Kidney capillary endothelial cell (primary cell): ENCODE measurements at places on chromosomes 2 and 18.

GRCh38 chr2:209870067-209870466 lies 98.4 kb downstream of the UNC80 start:
- DNase-seq, result no peak

GRCh38 chr2:47617523-47618271 lies 165.2 kb upstream of the MSH6 start:
- no peak for DNase-seq

DNA sequence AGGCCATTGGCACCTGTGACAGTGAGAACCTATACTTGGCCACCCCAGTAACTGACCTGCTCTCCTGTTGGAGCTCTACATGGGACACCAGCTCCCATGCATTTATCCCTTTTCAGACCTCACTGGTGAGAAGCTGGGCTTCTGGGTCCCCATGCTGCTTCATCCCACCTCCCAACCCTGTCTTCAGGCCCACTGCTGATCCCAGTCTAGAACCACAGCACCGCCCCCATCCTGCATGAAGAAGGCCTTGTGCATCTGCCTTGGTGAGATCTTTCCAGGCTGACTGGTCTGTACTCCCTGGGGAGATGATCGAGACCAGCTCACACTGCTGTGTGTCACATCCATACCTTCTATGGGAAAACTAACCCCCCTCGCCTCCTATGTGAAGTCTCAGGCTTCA lies 22.7 kb downstream of the TTC32 start:
- DNase-seq, result no peak

DNA sequence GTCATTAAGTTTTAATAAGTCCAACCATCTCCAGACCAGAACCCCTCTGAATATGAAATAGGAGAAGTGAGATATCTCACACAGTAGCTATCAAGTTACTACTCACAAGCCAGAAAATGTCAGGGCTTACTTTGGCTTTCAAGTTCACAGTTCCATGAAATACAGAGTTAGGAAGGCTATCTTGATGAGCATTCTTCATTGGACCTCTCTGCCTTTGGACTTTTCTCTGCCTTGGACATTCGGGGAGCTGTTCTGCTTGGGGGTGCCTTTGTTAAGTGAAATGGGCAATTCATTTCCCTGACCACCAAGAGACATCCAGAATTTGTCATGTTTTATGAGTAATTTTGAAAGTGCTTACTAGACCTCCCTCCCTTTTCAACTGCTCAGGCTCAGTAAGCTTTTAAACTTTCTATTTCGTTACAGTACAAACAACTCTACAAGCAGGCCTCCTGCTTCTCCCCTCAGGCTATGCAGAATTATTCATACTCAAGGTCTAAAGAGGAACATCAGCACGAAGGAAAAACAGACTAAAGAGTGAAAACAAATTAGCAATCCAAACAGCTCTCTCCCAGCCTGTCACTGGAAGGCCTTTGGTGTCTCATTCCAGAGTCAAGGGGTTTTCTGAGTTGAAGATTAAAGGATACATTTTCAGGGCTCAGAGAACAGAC lies 95.3 kb downstream of the MREG start:
- no peak for DNase-seq

- DNase-seq, result no peak
These were observed 218.3 kb upstream of the SMAD7 start for GRCh38 chr18:49169037-49169521.

GRCh38 chr2:132403146-132403545 lies 13.5 kb upstream of the GPR39 start:
- DNase-seq, result no peak

- DNase-seq, result no peak
These were observed 30.3 kb downstream of the GPR75 start for GRCh38 chr2:53829273-53829979.

DNA sequence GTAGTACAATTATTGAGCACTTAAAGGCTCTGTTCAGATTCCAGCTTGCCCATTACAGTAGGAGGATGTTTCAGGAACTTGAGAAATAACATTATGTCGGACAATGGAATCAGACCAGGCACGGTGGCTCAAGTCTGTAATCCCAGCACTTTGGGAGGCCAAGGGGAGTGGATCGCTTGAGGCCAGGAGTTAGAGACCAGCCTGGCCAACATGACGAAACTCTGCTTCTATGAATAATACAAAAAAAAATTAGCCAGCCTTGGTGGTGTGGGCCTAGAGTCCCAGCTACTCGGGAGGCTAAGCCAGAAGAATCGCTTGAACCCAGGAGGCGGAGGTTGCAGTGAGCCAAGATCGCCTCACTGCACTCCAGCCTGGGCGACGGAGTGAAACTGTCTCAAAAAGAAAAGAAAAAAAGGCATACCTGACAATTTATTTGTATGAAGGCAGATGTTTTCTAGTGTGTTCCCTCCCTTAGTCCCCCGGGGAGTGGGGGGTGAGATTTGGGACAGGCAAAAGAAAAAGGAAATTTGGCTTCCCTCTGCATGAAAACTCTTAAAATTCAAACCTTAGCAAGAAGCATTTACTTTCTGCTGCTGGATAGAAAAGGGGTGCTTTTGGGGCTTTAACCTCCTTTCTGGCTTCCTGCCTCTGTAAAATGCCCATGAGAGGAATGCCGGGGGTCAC lies 13.7 kb upstream of the ZNF532 start:
- no peak for DNase-seq

DNA sequence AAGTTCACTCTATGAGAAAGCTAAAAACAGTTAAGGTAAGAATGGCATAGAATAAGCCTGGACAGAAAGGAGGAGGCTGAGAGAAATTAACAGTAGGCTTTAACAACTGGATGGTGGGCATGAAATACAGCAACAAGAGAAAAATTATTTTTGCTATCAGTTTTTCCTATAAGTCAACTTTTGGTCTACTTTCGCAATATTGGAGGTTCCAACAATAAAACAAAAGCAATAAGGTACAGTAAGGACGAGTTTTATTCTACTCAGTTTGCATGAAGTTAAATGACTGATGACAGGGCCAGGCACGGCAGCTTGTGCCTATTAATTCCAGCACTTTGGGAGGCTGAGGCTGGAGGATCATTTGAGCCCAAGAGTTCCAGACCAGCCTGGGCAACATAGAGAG lies 17.3 kb downstream of the RAB1A start:
- no peak for DNase-seq

DNA sequence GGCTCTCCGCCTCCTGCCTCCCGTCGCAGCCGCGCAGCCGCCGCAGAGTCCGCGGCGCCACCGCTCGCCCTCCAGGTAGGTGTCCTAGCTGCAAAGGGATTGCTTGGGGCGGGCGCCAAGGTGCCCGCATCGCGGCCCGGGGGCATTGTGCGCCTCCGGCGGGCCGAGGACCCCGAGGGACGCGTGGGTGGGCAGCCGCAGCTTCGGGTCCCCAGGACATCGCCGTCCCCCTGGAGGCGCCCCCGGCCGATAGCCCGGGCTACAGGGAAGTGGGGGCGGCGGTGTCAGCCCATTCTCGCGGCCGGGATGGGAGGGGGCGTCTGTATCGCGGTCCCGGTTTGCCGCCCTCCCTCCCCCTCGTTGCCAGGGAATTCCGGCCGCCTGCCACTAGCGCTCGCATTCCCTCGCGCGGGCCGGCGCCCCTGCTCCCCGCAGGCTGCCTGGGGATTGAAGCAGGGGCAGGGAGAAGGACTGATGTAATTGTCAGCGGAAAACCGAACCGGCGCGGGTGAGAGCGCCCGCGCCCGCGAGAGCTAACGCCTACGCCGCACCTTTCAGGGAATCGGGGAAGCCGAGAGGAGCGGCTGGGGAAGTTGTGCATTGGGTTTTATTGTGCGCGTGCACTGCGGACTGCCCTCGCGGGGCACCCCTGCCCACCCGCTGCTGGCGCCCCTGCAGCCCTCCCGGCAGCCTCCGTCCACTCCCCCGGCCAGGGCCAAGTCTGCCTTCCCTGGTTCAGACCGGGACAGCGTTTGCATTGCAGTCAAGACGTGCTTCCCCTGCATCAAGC lies 483 bp downstream of the OSBPL6 start:
- peak; percentile 29 for DNase-seq

DNA sequence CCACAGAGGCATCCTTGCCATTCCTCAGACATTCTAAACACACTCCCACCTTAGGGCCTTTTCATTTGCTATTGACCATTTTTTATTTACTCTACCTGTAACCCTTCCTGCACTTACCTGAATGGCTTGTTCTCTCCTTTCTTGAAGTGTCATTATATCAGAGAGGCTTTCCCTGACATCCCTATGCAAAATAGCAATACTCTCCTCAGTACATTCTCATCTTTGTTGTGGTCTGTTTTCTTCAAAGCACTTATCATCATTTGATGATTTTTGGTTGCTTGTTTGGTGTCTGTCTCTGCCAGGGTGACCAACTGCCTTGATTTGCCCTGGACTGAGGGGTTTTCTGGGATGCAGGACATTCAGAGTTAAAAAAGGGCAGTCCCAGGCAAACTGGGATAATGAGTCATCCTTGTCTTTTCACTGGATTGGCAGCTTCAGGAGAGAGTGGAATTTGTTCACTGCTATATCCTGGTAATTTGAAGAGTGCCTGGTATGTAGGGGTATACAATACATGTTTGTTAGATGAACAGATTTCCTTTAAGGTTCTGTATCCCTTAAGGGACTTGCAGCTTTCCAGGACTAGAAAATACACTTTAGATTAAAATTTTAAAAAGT lies 102.4 kb downstream of the BABAM2 start:
- peak; percentile 57 for DNase-seq

- no peak for DNase-seq
These were observed 530.2 kb downstream of the DCC start for GRCh38 chr18:52869942-52870907.

DNA sequence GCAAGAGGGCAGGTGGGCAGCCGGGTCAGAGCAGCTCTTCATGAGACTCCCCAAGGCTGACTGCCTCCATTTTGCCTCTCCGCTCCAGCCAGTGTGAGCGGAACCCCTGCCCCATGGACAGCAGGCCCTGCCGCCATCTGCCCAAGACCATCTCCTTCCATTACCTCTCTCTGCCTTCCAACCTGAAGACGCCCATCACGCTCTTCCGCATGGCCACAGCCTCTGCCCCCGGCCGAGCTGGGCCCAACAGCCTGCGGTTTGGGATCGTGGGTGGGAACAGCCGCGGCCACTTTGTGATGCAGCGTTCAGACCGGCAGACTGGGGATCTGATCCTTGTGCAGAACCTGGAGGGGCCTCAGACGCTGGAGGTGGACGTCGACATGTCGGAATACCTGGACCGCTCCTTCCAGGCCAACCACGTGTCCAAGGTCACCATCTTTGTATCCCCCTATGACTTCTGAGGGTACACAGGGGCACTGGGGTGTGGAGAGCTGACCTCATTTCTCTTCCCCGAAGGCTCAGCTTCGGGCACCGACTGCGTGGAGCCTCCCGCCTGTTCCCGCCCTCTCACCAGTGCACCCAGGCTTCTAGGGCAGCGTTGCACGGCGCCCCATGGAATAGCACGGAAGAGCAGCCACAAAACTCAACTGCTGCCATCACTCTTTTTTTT lies 49.0 kb downstream of the FBLN7 start:
- DNase-seq, result no peak

- no peak for DNase-seq
These were observed 19.3 kb upstream of the CD302 start for GRCh38 chr2:159817283-159817682.

- DNase-seq, result no peak
These were observed 51.1 kb downstream of the COLEC12 start for GRCh38 chr18:449374-449773.

DNA sequence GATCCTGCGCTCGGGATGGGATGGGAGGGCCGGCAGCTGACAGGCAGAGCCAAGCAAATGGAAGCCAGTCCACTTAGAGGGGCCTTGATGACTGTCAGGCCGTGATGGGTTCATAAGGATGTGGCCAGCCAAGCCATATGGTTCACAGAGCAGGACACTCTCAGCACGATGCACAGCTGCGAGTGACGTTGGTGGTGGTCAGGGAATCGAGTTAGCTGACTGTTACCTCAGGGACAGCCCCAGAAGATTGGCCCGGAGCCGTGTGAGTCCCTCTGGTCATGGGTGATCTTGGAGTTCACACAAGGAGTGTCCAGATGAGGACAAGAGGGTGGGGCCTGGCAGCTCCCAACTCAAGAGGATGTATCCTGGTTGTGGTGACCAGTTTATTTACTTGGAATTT lies 70.2 kb downstream of the TPGS2 start:
- DNase-seq, result no peak

DNA sequence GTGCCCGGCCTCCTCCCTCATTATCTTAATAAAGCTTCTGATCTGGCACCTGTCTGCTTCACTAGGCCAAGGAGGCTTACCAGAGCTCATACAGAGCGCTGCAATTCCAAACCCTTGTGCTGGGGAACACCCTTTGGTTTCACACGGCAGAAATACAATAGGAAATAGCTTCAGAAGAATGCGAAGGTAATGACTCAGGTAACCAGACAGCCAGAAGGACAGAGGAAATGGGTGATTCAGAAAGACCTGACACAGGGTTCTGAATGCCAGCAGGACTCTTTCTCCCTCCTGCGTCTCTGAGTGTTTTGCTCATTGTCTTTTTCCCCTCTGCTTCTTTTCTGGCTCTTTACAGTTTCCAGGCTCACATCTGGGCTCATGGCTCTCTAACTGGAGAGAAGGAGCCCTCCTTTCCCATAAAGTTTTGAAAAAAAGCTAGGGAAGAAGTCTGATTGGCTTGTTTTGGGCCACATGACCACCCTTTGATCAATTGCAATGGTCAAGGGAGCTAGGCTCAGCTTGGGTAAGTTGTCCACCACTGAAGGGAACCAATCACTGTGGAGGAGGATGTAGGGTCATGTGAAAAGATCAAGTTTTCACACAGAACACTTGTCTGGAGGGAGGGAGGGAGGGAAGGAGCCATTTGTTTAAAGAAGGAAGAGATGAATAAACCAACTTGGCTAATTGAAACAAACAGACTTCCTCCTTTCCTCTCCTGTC lies 90.5 kb upstream of the UPP2 start:
- peak; percentile 30 for DNase-seq

DNA sequence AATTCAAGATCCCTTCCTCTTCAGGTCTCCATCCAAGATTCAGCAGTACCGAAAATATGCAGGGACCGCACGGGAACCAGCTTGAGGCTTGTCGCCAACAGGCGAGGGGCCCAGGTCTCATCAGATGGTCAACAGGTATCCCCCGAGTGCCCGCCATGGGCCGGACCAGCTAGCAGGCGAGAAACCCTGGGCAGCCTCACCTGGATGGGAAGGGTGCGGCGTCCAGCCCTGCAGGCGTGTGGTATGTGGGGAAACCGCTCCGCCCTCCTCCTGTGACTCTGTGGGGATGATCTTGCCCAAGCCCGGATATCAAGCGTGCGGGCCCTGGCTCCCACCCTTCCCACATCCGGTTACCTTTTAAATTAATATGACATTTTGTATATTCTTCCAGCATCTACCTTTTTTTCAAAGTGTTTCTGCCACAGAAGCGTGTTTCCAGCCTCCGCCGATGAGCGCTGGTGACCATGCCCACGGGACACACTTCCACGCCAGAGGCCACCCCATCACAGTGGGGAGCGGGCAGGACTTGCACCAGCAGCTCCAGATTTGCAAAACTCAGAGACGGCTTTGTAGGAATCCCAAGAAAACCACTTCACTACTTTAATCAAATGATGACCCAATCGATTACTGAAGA lies 33.2 kb downstream of the ZNF516 start:
- DNase-seq, result no peak

- DNase-seq, result peak; percentile 93
These were observed 73.2 kb upstream of the LCLAT1 start for GRCh38 chr2:30373881-30374302.

GRCh38 chr18:8987241-8987640 lies 115.3 kb upstream of the NDUFV2 start:
- DNase-seq, result peak; percentile 30
